Stimulated activated CD8-positive, alpha-beta memory T cell treated with anti-CD3 and anti-CD28 coated beads, Interleukin-7, amount 100 ng/mL, for 4 hours (primary cell): ENCODE measurements at places on chromosomes 2 and 18.

DNA sequence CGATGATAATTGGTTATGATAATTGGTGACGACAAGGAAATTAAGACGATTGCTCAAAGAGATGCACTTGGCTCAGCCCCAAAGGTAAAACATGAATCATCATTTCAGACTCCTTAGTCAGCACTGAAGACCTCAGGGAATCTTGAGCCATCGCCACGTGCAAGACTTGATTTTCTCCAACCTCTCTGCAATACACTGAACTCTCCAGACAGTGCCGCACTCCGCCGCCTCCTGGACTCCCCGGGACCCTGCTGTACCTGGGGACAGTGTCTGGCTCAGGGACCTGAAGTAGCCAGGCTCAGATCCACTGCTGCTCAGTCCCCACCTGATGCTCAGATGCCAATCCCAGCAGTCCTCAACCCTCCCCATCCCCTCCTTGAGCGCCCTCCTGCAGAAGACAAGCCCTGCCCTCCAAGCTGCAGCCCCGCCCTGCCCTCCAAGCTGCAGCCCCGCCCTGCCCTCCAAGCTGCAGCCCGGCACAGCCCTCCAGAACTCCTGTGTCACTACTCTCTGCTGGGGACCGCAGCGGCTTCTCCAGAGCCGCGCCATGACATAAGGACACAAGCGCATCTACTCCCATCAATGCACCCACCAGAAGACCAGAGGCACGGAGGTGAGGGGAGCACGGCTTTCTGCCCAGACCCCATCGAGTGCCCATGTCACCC, 1.1 kb downstream of the TMEM18 start:
- DNase-seq = no peak

DNA sequence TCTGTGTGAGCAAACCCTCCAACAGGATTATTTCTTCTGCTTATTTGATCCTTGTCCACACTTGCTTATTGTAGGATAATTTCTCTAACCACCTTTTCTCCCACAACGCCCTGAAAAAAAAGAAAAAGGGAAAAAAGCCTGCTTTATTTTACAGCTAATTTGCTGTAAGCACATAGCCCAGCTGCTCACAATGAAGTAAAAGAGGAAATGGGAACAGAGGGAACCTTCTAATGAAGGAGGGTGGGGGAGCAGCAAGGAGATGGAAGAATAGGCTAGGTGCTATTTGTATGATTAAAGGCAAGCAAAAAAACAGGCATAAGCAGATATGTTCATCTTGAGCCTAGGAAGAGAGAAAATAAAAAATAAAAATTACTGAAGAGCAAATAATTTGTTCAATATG, 331.6 kb downstream of the TXNL1 start:
- DNase-seq = no peak

DNA sequence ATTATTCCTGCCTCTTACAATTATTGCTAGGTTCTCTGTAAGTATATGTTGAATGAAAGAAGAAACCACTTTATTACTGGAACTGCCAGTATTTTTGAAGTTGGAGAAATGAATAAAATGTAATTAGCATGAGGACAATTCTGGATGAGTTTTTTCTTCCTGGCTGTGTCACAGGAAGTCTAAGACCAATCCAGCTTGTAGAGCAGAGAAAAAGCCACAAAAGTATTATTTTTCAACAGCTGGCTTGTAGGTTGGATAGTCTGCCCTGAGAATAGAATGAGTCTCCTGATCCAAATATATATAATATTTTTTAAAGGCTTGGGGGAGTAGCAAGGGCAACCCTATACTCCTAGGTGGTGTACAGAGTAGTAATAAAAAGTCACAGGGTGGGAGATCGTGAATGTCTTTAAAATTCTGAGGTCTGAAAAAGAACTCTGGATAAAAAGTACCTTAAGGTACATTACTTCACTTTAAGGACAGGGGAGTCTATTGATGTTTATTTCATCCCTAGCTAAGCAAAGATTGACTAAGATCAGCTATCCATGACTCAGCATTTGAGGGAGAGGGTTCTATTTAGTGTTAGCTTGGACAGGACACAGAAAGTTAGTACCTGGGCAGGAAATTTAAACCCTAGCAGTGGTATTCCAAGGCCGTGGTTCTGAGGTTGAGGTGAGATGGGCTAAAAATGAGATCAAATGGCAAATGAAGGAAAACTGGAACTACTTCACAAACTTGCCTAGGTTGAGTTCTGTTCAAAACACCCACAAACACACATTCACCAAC, 31.7 kb downstream of the SLC40A1 start:
- no peak for DNase-seq

- DNase-seq = no peak
Measured at GRCh38 chr2:120873958-120874887, 138.6 kb downstream of the GLI2 start.

DNA sequence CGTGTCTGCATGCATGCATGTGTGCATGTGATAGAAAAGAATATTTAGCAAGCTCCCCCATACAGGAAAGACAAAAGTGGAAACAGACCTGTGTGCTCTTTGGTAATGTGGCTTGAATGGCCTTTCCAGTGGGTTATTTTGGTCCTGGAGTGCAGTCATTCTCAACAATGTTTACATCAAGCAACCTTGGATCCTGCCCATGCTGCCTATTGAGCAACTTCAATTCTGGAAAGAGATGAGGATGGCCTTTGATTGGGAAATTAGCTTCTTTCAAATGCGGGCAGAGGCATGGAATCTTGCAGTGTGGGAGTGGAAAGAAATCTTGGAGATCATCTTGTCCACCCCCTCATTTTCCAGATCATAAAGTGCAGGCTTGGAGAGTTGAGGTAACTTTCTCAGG, 87.2 kb upstream of the SMAD2 start:
- no peak for DNase-seq

DNA sequence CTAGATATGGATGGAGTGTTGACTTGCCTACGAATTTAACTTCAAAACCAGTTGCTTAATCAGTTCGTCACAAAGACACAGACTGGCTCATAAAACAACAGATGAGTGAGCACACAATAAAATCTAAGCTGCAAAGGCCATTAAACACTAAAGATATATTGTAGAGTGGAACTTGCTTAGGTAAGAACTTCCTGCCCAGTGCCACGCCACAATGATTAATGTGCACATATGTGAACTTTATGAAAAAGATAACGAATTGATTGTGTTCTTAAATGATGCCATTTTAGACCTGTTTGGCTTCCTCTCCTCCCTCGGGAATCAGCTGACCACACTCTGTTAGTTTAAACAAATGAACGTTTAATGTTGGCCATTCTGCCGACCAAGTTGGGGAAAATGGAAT, 2031.3 kb upstream of the CELF4 start:
- DNase-seq = no peak

GRCh38 chr2:11080253-11081115, 74.8 kb upstream of the SLC66A3 start:
- no peak for DNase-seq

DNA sequence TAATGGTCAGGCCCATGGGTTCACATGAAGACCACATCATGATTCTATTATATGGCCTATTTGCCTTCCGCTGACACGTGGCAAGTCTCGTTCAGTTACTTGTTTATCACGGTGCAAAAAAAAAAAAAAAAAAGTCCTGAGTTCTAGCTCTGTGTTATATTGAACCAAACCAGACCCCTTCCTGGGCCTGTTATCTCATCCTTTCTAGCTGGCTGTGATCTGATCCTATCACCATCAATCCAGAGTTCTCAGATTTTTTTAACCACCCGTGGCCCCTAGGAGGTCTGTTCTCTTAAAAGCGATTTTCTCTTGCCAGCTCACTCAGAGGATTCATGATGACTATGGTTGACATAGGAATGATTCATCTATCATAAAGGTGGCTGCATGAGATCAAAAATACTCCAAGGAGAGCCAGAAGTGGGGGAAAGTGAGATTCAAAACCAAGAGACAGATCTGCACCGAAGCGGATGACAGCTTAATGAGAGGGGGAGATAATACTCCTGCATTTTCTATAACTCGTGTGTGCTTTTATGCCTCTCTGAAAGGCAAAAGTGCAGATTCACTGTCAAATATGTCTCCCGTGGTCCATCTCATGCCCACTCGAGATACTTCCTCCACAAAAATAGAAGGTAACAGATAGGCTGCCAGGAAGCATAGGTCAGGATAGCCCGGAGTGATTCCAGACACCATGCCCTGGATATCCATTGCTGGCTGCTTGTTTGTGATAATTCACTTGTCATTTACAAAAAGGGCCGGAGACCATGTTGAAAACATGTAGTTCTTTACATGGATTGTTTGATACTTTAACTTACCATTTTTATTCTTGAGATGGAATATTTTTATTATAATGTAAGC, 505.7 kb upstream of the KLHL29 start:
- DNase-seq = no peak

- DNase-seq = no peak
Measured at GRCh38 chr2:241036964-241037421, 38.6 kb downstream of the SNED1 start.

GRCh38 chr18:9081940-9082339, 20.6 kb upstream of the NDUFV2 start:
- no peak for DNase-seq

DNA sequence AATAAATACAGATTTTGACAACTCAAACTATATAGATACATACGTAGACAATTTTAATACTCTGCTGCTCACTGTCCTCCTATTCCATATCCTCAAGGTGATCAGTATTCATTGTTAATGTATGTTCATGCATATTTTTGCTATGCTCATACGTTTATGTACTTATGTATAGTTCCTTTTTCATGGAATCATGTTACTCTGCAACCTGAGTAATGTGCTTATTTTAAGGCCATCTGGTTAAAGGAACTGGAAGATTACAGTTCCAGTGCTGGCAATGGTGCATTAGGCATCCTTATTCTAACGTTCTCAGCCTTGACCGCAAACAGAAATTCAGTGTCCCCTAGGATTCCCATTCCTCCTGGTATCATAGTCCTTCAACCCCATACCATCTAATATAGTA, 385.0 kb upstream of the TNP1 start:
- DNase-seq = no peak
